ENCODE measurements at places on chromosomes 1 and 21.

DNA sequence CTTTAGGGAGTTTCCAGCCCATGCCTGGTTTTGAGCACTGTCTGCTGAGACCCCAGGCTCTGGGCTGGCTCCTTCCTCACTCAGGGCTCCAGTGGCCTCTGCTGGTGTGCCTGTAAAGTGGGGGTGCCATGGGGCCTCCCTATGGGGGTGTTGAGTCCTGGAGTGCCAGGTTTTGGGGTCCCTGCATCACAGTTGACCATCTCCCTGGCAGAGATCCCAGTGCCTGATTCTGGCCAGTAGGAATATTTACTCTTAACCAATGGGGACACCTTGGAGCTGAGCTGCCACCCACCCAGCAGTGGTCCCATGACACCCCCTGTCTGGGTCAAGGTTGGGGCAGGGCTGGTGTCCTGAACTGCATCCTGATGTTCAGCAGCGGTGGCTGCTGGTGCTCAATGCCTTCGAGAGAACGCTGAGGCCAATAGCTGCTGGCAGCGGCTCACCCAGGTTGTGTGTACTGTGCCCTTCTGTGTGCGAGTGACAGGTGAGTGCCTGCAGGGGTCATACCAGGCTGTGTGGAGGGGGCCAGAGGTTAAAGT, 9.6 kb upstream of the ZNF669 start:
- DNase-seq, result no peak

DNA sequence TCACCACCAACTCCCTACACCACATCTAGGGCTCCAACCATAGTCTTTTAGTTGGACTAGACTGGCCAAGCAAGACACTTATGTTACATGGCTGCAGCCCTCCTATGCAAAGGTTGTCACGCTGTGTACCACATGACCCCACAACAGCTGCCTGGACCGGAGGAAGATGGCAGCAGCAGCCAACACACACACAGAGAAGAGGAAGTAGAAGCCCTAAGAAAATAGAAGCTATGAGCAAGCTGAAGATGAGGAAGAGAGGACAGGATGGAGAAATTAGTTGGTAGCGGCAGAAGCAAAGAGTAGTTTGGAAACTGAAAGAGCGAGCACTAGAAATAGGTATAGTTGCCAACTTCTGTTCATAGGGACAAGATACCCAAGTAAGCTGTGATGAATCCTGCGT, 60.8 kb upstream of the RALGPS2 start:
- no peak for DNase-seq

DNA sequence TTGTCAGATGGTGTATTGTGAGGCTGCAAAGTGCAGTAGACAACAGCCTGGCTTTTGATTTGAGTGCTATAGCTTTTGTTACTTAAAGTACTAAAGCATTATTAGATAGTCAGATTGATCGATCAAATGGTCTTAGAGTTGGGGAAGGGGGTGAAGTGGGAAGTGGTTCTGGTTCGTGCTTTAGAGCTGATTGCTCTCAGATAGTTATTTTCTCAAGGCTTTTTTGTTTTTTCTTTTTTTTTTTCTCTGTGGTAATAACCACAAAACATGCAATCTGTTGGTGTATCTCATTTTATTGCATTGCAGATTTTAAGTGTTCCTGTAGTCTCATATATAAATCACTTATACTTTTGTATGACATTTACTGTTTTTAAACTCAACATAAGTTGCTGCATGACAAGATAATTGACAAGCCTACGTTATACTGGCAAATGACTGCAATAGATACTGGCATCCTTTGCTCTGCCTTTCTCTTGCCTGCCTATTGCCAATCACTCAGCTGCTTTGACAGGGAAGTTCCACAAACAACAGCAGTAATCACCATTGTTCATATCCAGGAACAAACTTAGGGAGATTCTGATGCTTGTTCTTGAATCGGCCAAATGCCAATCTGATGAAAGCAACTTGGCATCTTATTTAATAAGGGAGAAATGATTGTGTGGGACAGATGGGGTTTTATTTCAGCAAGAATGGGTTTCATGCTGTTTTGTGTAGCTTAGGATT, 125.0 kb upstream of the B3GALT2 start:
- no peak for DNase-seq

- DNase-seq, result no peak
Observed at GRCh38 chr1:167503626-167504466, 14.5 kb downstream of the CD247 start.

DNA sequence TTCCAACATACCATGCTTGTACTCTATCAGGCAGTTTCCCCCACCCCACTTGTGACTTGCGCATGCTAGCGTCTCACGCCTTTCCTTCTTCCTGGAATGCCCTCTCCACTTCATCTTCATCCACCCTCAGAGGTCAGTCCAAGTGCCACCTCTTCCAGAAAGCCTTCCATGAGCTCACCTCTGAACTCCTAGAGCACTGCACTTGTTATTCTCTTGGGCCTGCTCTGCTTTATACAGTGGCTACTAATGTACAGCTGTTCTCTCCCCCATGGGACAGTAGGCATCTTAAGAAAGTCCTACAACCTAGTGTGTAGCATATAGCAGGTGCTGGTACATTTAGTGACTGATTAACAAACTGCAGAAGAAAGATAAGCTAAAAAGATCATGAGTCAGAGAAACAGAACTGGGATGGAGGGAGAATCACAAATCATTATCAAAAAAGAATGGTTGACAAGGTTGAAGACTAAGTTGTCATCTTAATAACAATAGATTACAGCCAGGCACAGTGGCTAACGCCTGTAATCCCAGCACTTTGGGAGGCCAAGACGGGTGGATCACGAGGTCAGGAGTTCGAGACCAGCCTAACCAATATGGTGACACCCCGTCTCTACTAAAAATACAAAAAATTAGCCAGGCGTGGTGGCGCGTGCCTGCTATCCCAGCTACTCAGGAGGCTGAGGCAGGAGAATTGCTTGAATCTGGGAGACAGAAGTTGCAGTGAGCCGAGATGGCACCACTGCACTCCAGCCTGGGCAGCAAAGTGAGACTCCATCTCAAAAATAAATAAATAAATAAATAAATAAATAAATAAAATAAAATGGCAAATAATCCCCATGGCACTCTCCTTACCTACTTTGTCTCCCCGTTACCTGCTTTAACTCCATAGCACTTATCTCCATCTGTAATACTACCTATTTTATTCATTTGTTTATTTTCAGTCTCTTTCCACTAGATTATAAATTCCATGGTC, 16.3 kb upstream of the TSPAN1 start:
- DNase-seq, result no peak

DNA sequence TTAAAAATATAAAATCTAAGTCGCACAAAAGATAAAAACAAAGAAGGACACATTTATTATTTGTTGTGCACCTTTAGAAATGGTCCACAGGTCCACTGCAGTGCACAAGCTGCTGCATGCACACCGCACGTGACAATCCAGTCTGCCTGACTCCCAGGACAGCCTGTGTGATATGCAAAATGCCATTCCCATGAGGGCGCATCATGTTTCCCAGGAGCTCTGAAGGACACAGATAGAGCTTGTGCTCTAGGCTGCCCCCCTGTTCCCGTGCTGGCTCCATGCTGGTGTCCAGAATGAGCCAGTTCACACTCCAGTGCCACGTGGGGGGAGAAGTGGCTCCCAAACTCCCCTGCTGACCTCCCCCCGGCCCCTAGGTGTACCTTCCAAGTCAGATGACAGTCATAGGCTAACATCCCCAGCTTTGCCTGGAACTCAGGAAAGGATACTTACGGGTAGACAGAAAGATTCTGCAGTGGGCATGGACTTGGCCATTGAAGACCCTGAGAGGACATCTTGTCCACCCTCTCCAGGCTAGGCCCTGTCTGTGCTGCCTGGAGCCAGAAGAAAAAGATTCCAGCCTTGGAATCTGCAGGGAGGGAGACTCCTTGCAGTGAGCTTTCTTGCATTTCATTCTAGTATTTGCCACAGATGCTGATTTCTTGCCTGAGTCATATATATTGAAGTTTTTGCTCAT, 26.3 kb downstream of the RAB7B start:
- DNase-seq, result peak; percentile 40

DNA sequence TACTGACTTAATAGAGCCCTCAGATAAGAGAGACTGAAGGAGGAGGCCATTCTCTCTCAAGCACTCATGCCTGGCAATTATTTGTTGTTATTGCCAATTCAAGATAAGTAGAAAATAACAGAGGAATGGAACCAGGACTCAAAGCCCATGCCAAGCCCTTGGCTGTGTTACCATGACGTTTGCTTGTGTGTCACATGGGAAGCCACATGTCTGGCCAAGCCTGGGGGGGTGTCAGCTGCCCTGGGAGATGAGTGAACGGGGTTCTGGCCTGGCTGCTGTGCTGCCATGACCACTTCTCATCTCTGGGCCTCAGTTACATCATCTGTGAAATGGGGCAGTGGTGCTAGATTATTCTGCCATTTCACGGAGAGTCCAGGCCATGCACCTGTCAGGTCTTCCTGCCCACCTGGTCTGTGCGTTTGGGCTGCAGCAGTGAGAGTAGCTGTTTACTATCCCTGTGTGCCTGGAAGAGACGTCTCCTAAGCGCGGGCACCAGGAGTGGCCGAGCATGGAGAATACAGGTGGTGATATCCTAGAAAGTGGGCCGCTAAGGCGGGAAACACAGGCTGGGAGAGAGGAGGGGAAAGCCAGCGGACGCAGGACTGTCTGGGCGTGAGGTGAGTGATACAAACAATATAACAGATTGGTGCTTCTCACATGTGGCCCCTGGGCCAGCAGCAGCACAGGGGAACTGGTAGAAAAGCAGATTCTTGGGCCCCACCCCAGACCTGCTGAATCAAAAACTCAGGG, 67.8 kb downstream of the MAN1C1 start:
- no peak for DNase-seq

DNA sequence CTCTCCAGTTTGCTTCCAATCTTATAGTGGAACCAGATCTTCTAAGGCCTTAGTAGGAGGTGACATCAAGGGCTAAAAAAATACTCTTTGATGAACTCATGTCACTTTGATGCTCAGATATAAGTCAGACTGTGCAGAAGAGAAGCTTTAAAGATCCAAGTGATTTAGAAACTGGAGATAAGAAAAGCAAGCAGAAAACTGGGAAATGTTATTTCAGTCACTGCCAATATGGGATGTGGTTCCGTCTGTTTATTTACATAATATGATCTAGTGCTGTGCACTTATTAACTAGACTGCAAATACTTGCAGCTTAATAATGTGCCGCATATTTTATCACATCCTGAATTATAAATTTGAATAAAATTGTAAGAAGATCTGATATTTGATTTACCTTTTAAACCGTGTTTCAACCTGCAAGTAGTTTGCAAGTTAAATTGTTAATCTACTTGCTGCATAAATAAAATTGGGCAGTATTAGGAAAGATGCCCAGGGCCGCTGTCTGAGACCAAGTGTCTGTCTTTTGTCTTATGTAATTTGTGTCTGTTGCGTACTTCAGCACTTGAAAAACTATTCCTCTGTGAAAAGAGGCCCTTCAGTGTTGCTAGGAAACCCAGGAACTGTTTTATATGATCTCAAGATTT, 29.6 kb downstream of the CXADR start:
- DNase-seq, result no peak

DNA sequence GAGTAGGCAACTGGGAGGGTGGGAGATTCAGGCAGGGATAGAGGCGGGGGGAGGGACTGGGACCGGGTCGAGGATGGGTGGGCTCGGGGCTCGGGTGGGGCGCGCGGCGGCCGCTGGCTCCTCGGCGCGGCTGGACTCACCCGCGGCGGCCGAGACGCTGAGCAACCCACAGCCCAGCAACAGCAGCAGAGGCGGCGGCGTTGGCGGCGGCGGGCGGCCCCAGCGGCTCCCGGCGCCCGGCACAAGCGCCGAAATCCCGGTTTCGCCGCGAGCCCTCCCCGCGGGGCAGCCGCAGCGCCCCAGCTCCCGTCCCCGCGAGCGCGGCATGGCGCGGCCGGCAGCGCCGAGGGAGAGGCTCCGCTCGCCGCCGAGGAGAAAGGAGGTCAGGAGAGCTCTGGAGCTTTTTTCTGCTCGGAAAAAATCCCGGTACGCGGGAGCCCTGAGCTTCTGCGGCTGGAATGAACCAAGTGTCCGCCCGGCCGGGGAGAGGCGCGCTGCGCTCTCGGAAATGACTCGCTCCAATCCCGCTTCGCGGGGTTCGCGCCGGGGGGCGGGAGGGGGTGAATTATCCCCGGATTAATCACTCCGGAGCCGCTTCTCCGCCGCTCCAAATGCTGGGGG, at the start of gene CSMD2:
CSMD2 (minus strand) TSS at position 460 of the 621 bp plus-strand sequence; CDS start at position 327, 133 bp downstream.
- peak; percentile 57 for DNase-seq

All from right hindlimb (tissue), 1 donor.